Kidney glomerular epithelial cell (primary cell): ENCODE measurements at places on chromosomes 16 and 17.
A peak's percentile ranks its signal among the peaks of the same experiment; 100 is the strongest.

DNA sequence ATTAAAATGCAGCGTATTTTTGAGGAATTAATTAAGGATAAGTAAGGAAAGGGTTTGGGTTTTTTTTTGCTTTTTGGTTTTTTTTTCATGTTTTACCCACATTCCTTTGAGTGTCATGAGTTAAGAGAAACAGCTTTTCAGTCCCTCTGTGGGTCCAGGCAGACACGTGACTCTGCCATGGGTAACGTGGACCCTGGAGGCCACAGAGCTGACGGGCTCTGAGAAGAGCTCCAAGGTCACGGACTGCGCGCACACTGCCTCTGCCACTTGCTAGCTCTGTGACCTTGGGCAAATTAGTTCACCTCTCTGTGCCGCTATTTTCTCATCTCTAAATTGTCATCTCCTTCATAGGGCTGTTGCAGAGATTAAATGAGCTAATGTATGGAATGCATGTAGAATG lies 588.2 kb upstream of the CDH11 start:
- DNase-seq, result no peak

DNA sequence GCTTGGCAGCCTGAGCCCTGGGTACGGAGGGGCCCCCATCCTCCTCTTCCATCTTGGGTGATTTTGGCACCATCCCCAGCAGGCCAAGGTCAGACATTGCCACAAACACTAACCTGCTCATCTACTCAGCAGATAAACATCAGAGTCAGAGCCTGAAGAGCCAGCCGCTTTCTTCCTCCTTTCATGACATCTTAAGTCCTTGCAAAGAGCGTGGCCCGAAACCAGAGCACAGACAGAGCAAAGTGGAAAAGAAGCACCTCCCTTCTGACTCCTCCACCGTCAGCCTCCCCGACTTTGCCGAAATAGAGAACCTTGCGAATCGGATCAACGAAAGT lies 60.4 kb upstream of the RPH3AL start:
- DNase-seq, result no peak

GRCh38 chr16:71927383-71927782 lies 32.1 kb downstream of the IST1 start:
- DNase-seq, result peak; percentile 64

GRCh38 chr16:82880346-82880745 lies 253.6 kb downstream of the CDH13 start:
- DNase-seq, result no peak

DNA sequence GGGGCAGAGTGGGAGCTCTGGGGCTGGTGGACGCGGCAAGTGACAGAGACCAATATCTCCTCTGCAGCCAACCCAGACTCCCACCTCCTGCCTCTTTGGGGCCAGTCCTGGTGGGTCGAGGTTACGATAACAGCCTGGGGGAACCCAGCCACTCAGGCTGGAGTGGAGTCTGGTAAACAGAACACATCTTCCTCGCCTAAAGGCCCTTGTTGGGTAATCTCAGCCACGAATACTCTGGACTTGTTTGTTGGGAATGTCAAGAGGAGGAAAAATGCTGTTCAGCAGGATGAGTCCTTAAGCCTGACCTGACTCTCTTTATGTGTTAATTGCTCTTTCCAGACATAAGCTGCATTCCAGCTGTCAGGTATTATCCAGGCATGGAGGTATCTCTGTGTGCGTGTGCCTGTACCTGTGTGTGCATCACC lies 8.0 kb upstream of the SPNS2 start:
- DNase-seq, result no peak

GRCh38 chr17:55577687-55578086 lies 66.4 kb upstream of the SMIM36 start:
- DNase-seq, result no peak

GRCh38 chr16:57559072-57559790 lies 16.8 kb downstream of the ADGRG5 start:
- no peak for DNase-seq
